GM13977 (cell line): ENCODE measurements at places on chromosomes 13 and 19.

DNA sequence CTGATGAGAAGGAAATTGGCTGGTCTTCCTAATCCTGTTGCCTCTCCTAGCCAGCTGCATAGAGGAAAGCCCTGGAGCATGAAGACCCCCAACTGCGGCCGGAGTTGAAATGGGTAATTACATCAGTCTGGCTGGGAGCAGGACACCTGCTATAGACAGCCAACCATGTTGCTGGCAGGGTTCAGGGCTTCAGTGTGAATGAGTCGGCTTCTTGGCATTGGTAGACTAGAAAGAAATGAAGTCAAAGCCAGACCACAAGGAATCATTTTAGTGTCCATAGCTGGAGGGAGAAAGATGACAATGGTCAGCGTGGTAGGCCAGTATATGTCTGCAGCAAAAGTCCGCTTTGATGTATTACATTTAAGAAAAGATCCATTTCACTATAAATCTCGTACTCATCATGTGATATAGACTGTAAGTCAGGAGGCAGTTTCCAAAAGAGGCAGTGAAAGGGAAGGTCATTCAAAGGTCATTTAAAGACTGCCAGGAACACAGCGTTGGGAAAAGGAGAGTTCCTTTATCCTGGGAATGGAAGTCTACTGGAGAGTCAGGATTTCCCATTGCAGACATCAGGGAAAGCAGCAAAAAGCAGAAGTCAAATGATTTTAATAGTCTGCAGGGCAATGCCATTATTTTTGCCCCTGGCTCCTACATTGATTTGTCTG lies 262.7 kb downstream of the DNAJC15 start:
- DNase-seq, result no peak

- DNase-seq, result no peak
Measured at GRCh38 chr13:76853921-76854608, 32.1 kb downstream of the KCTD12 start.

GRCh38 chr19:275958-276646 lies 15.1 kb downstream of the PLPP2 start:
- peak; percentile 5 for DNase-seq

DNA sequence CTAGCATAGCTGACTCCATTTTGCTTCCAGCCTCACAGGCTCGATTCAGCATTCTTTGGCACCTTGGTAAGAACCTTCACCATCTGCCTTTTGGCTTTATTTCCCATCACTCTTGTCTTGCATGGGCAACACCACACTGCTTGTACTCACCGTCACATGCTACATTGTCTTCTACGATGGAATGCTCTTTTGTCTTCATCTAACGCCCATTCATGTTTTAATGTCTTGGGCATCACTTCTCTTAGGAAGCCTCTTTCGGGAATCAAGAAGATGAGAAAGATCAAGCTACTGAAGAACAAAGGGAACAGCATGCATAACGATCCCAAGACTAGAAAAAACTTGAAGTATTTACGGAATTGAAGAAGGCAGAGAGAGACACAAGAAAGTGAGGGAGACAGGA lies 5.7 kb upstream of the RPL21 start:
- no peak for DNase-seq

GRCh38 chr13:40776681-40777165 lies 5.7 kb upstream of the MRPS31 start:
- DNase-seq, result peak; percentile 37

DNA sequence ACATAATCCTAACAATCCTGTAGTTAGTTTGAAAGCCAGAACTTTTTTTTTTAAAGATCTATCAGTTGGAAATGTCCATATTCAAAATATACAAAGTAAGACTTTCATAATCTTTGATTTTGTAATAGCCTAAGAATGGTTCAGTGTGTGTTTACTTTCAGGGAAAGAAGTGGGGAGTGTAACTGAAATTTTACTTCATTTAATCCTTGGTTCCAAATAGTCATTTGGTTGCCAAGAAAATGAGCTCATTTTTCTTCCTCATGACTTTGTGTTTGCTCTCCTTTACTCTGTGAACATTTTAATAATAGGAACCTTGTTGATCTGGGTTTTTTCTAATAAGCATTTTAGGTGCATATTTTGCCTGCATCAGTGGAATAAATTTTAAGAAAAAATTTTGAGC lies 278.8 kb downstream of the SLITRK6 start:
- no peak for DNase-seq

DNA sequence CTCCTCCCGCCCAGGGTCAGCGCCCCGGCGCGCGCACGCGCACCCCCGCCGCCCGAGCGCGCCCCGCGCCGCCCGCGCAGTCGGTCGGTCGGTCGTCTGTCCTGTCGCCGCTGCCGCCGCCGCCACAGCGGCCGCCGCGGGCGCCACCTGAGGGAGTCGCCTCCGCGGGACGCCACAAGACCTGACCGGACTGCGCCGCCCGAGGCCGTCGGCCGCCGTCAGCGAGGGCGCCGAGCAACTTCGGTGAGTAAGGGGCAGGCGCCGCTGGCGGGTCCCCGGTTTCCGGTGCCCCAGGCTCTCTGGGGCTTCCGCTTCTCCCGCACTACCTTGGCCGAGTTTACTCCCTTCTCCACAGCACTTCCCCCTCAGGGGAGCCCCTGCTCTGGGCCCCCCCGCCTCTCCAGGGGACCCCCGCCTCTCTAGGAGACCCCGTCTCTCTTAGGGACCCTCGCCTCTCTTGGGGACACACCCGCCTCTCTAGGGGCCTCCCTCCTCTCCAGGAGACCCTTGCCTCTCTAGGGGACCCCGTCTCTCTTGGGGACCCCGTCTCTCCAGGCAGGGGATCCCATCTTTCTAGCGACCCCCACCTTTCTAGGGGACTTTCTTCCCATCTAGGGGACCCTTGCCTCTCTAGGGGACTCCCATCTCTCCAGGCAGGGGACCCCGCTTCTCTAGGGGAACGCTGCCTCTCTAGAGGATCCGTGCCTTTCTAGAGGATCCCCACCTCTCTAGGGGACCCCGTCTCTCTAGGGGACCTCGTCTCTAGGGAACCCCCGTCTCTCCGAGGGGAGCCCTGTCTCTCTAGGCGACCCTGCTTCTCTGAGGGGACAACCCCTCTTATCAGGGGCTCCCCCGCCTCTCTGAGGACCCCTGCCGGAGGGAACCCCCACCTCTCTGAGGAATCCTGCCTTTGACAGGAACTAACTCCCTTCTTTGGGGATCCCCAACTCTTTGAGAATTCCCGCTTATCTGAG lies 19.3 kb upstream of the GATAD2A start:
- no peak for DNase-seq

GRCh38 chr13:23609414-23609760 lies 39.2 kb downstream of the TNFRSF19 start:
- no peak for DNase-seq

DNA sequence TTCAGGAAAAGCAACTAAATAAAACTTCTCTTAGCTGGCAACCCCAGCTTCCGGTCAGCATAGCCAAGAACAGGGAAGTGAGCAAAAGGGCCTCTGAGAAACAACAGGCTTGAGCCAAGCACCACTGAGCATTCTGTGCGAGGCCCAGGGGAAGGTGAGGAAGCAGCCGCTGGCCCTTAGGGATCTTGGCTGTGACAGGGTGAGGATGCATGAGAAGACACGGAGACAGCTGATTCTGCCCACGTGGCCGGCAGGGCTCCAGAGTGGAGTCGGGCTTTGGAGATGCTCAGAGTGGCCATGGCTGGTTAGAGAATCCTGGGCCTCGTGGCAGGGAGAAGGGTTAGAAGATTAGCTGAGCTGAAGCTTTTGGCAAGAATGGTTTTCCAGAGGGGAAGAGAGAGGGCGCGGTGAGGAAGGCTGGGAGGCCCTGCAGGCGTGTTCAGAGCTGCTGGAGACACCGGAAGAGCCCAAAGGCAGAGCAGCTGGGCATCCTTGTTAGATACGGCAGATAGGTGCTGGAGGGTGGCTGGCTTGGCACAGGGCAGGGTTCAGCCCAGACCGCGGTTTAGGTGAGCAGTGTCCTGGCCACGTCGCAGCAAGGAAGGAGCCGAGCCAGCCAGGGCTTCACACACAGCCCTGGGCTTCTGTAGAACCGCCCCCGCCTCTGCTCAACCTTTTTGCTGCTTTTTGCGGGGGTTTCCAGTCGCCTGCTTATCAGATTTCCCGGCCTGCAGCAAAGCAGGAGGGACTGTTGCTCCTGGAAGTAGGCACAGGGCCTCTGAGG lies 17.3 kb downstream of the UPF1 start:
- DNase-seq, result no peak

DNA sequence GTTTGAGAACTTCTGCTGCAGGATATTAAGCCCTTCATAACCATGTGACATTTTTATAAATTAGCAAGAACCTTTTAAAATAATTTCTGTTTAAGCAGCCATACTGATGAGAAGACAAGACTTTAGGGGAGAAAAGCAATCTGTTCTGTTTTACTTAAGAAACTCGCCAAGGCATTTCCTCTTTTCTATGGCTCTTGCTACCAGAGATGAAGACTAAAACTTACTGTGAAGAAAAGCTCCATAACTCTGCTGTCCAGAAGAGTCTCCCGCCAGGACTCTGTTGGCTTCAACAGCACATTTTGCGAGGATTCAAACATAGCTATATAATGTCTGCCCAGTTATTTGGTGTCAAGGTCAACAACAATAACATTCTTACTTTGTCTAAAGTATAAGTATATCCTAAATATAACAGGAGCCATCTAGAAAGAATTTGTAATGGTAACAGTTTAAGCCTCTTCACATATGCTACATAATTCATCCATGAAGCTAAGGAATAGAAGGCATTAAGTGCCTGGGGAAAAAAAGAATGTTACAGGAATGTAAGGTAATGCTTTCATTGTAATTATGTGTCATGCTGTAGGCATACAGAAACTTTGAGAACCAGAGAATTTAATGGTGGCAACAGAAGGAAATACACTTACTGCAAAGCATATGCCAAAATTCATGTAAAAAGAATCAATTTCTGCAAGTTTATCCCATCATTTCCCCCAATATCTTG lies 53.2 kb upstream of the EEF1AKMT1 start:
- no peak for DNase-seq

GRCh38 chr13:27559719-27560118 lies 60.6 kb downstream of the LNX2 start:
- no peak for DNase-seq
